ENCODE measurements at places on chromosomes 2 and 18.

GRCh38 chr18:57664568-57665165, 43.0 kb upstream of the NARS1 start:
- no peak for DNase-seq

DNA sequence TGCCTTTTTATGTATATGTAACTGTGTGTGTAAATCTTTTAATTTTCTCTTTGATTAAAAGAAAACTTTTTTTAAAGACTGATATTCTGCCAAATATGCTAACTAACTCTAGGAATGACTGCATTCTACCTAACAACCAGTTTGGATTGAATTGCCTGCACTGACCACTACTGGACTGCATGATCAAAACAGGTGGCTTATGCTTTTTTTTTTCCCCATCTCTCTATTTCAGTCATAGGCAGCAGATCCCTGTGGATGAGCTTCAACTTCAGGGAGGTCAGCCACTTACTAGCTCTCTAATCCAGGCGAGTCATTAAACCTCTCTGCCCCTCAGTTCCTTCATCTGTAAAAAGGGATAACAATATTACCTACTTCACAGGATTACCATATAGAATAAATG, 138.6 kb upstream of the SERTAD2 start:
- DNase-seq = no peak

DNA sequence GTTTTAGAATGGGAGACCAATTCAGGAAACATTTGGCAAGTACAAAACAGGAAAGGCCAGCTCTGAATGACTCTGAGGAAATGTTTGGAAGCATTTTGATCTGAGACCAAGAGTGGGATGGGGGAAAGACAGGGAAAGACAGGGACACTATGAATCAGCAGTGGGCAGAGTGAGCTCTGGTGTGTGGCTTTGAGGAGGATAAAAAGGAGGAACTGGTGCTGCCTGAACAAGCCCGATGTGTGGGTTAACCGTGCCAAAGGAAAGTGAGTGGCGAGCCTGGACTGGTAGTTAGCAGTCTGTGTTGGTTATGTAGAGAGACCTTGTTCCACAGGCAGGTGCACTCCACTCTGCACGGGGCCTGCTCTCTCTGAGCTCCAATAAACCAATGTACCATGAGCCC, 5.3 kb downstream of the MFSD6 start:
- DNase-seq = no peak

DNA sequence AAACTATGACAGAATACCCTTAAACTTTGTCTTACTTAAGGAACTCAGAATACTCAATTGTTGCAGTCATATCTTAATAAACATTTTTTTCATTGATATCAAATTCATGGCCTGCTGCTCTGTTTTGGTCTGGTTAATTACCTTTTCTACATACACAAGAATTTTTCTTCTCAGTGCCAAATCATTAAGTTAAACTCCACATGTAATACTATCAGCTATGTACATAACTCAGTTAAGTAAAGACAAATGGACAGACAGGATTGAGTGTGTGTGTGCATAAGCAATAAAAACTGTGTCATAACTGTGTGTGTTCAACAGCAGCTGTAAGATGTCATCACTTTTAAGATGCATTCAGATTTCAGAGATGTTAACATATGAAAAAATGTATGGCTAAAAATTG, 34.4 kb downstream of the VRK2 start:
- DNase-seq = no peak

DNA sequence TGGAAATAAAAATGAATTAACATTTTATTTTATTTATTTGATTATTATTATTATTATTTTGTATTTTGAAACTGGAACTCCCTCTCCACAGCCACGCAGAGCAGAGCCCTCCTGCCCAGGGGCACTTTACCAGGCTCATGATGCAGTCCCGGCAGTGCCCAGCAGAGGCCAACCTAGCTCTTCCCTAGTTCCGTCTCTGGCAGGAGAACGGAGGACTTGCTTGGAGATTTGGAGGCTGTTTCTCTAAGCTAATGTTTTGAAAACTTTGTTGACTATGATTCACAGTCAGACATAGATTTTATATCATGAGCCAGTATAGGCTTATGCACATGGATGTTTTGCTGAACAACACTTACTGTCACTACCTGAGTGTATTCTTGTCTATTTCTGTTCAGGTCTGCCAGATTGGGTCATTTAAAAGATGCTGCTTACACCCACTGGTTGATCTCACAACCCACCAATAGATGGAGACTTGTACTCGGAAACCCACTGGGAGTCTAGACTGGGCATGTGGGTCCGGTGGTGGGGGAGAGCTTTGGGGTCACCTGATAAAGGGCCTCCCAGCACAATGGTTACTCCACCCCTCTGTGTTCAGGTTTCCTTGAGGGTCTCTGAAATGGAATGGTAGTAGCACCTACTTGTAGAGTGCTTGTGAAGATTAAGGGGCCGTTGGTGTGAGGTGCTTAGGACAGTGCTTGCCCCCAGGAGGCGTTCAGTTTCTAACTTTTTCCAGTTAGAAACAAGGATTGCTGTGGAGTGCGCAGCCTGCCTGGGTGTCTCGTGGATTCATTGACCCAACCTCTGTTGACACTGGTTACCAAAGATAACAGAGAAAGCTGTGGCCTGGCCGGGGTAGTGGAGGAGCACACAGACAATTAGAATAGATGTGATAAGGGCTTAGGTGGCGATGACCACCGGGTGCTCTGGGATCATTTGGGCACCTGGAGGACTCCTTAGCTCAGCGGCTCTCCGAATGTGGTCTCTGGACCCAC, 177.3 kb downstream of the HAUS1 start:
- peak; percentile 46 for DNase-seq

DNA sequence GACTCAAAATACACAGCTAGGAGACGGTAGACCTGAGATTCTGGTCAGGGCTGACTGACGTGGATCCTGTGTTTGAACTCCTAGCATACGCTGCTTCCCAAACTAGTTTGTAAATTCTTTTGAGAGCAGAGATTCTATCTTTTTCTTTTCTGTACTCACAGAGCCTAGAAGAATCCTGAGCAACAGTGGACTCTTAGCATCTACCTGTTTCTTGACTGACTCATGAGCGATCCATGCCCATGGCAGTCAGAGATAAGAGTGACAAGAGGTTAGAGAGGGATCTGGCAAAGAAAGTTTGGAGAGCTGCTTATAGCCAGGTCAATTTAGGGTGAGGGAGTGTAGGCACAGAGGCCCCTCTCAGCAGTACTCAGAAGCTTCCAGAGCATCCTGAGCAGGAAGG, 41.1 kb upstream of the PPP1CB start:
- DNase-seq = no peak

GRCh38 chr2:55430211-55430975, 10.7 kb upstream of the CCDC88A start:
- no peak for DNase-seq

- DNase-seq = no peak
Observed at GRCh38 chr2:62475172-62476011, 30.6 kb downstream of the TMEM17 start.

- peak; percentile 78 for DNase-seq
Observed at GRCh38 chr2:217713395-217714286, 289.2 kb downstream of the TNS1 start.

- DNase-seq = no peak
Observed at GRCh38 chr2:76984359-76984758, 537.8 kb downstream of the LRRTM4 start.

DNA sequence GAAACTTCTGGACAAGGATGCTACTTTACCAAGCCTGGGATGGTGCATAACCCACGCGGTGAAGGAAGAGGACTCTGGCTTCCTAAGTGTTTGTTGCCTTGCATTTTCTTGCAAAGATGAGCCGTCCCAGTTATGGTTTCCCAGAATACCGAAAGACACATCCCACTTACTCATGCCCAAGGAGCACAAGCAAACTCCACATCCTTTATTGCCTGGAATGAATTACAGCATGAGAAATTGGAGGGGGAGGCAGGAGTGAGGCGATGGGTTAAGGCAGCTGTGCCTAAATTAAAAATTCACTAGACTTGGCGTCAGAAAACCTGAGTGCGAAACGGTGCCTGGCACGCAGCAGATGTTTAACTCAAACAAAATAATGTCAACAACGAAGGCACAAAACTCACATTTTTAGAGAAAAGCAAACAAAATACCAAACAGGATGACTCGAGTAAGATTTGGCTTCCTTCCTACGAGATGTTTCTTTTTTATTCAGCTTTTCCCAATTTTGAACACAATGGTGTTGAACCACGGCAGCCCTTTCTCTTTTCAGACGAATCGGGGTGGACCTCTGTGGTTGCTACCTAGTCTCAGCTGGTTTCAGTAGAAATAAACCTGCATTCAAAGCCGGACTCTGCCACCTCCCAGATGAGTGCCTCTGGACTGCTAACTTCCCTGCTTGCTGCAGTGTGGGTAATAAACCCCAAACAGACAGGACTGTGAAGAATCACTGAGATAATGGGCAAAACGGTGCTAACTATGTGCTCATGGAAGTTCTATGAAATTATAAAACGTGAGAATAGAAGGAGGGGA, 100.3 kb upstream of the NCK2 start:
- DNase-seq = no peak

DNA sequence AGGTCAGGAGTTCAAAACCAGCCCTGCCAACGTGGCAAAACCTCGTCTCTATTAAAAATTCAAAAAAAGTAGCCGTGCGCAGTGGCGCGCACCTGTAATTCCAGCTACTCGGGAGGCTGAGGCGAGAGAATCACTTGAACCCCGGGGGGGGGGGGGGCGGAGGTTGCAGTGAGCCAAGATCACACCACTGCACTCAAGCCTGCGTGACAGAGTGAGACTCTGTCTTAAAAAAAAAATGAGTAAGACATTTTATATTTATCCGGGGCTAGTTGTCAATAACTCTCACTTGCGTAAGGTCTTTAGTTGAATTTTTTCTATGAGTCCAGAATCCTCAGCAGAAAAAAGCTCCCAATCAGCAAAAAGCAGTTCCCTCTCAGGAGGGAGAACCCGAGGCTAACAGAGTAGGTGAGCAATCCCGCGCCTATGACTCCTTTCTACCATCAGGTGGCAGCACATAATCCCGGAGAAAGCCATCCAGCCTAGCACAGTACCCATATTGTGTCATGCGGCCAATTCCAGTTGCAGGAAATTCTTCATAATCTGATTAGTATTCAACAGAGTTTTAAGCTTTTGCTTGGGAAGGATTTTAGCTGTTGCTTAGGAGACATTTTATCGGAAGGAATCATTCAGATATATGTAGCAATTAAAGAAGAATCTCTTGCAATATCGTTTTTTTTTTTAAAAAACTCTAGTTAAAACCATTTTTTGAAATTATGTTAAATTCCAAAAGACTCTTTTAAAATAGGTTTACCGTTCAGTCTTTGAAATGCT, 11.9 kb upstream of the CRYGA start:
- DNase-seq = peak; percentile 32

- no peak for DNase-seq
Observed at GRCh38 chr2:128302744-128303067, 16.0 kb downstream of the HS6ST1 start.

DNA sequence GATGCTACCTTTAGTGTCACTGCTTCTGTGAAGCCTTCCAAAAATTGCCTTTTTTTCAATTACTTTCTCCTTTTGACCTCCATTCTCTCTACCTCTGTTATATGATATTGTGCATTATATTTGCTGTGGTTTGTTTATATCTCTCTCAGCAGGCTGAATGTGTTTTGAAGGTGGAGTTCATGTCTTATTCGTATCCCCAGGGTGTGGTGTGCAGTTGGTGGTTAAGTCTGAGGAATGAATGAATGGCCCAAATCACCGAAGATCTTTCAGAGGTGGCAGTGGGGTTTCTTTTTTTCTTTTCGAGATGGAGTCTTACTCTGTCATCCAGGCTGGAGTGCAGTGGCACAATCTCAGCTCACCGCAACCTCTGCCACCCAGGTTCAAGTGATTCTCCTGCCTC, 53.5 kb upstream of the MAP4K3 start:
- no peak for DNase-seq

DNA sequence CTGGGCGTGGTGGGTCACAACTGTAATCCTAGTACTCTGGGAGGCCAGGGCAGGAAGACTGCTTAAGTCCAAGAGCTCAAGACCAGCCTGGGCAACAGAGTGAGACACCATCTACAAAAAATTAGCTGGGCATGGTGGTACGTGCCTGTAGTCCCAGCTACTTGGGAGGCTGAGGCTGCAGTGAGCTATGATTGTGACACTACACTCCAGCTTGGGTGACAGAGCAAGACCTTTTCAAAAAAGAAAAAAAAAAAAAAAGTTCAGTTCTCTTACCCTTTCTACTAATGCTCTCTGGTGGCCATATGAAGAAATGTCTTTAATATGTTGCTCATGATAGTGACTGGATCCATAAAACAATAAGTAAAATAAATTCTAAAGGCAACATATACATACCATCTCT, 14.9 kb downstream of the TYW5 start:
- DNase-seq = no peak

DNA sequence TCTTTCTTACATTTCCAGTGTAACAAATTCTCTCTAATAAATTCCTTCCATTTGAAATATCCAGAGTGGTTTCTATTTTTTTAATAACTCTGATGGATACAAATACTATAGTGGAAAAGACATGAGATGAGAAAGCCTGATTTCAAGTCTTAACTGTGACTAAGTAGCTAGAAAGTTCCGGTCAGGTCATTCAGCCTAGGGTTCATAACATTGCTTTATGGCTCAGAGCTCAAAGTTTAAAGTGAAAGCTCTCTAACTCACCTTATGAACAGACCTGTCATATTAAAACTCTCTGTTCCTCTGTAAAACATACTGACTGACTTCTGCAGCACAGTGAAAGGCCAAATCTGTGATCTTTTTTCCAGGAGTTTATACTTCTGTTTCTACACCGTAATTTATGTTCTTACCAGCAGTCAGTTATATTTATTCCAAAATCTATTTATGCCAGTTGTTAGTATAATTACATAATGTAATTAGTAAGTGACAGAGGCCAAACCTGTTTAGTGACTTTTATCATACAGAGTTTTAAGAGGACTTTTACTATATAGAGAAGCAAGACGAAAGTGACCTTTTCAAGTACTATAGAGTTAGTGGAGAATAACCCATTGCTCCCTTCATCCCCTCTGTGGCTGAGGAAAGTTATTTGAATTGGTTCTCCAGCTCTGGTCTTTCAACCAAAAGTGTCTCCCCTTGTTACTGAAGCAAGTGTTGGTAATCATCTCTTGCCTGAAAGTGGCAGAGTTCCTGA, 118.8 kb upstream of the PDE1A start:
- no peak for DNase-seq

GRCh38 chr2:96577501-96577900, 40.9 kb downstream of the ARID5A start:
- no peak for DNase-seq

DNA sequence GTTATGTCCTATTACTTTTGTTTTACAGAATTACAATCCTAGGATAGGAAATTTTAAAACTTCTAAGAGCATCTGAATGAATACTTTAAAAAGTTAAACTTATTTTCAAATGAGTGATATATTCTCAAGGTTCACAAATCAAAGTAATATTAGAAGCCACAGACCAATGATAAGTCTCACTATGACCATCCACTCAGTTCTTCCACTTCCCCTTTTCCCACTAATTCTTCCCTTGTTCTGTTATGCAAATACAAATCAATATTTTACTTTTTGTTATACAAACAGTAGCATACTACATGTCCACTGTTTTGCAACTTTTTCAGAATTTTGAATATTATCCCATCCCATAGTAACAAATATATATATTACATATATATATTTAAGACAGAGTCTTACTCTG, 20.2 kb downstream of the USP37 start:
- no peak for DNase-seq
